Uterine smooth muscle cell (primary cell): ENCODE measurements at places on chromosomes 11 and 22. TPM values are rescaled to one million over a fixed set of nuclear protein-coding genes. Genes with fewer than 3 reads are reported as not detected.

KRTAP5-8 gene
- not detected in 2 replicates for total RNA-seq

HARBI1 gene
- total RNA-seq: 5.4 and 6.2 TPM in 2 replicates

MUC5B gene
- total RNA-seq: not detected in 2 replicates

ELFN2 gene
- 0.25 and 1.00 TPM in 2 replicates for total RNA-seq

MPEG1 gene
- total RNA-seq: not detected in 2 replicates

PRDM10 gene
- total RNA-seq: 4.1 and 7.9 TPM in 2 replicates

GNAZ gene
- total RNA-seq: 11.6 and 11.8 TPM in 2 replicates

TSPAN32 gene
- under 0.01 and 0.12 TPM in 2 replicates for total RNA-seq

MAML2 gene
- total RNA-seq: 7.4 and 8.4 TPM in 2 replicates

RTL10 gene
- 8.3 and 11.6 TPM in 2 replicates for total RNA-seq

SELENOO gene
- total RNA-seq: 25.6 and 28.3 TPM in 2 replicates

EMID1 gene
- not detected in 2 replicates for total RNA-seq

TPBGL gene
- 0.11 TPM in 1 of 2 replicates, not detected in the other for total RNA-seq

OR51I1 gene
- 0.11 TPM in 1 of 2 replicates, not detected in the other for total RNA-seq

OVCH2 gene
- 0.11 TPM in 1 of 2 replicates, not detected in the other for total RNA-seq

ZBTB16 gene
- total RNA-seq: under 0.01 TPM in 1 of 2 replicates, not detected in the other

SIK2 gene
- total RNA-seq: 5.9 and 6.1 TPM in 2 replicates

OR5P2 gene
- total RNA-seq: not detected in 2 replicates

KIRREL3 gene
- 2.6 and 2.9 TPM in 2 replicates for total RNA-seq

SLC22A25 gene
- not detected in 2 replicates for total RNA-seq

RPLP2 gene
- total RNA-seq: 143 and 152 TPM in 2 replicates

CDC45 gene
- 11.2 and 44.8 TPM in 2 replicates for total RNA-seq

CCDC81 gene
- 2.7 and 3.4 TPM in 2 replicates for total RNA-seq

NRGN gene
- 0.37 and 1.5 TPM in 2 replicates for total RNA-seq
